Caco-2 (cell line): ENCODE measurements at places on chromosomes 4 and X.

DNA sequence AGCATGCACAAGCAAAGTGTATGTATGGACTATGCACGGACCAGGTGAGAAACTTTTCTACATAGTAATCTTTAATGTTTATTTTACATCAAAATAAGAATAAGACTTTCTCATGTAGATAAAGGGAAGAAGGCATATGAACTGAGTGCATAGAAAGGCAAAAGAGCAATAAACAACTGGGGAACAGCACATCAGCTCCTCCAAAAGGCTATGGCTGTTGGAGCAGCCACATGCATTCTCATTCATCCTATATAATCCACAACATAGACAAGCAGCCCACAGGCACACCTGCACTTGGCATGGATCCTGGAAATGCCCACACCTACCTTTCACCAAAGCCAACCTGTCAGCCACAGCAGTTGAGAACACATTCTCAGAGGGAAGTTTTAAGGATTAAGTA, 586.9 kb upstream of the INTU start:
- DNase-seq, result no peak

DNA sequence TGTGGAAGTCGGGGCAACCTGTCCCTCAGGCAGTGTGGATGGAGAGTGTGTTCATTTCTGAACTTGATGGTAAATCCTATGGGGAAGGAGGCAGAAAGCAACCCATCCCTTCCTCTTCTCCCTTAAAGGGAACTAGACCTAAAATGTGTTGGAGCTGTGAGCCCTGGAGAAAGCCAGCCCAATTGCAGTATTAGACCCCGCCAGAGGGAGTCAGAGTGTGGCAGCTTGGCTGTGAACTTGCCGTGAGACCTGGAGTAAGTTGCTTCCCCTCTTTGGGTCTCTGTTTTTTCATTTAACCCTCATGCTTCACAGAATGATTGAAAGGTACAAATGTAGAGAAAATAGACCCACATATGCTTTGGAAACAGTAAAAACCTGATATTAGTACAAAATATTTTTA, 108.7 kb upstream of the PAK3 start:
- DNase-seq, result no peak

GRCh38 chr4:99815597-99816011, 1.0 kb upstream of the DAPP1 start:
- DNase-seq, result no peak

GRCh38 chrX:43866423-43866822, 15.8 kb downstream of the MAOB start:
- no peak for DNase-seq

GRCh38 chr4:134375775-134376174, 174.2 kb upstream of the PABPC4L start:
- DNase-seq, result no peak

DNA sequence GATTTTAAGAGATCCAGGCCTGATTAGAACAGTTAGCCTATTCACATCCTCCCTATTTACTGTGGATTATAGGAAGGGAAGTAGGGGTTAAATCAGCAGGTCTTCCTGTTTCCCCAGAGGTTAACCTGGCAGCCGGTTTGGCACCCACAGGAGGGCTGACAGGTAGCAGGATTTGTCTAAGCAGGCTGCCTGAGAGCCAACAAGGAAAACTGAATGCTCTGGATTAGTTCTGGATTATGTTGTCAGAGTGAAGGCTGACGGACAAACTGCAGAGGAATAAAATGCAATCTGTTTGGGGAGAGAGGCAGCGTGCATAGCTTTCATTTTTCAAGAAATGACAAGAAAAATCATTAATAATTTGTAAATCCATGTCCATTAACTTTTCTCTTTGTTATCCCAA, 397.1 kb upstream of the FAM241A start:
- no peak for DNase-seq

DNA sequence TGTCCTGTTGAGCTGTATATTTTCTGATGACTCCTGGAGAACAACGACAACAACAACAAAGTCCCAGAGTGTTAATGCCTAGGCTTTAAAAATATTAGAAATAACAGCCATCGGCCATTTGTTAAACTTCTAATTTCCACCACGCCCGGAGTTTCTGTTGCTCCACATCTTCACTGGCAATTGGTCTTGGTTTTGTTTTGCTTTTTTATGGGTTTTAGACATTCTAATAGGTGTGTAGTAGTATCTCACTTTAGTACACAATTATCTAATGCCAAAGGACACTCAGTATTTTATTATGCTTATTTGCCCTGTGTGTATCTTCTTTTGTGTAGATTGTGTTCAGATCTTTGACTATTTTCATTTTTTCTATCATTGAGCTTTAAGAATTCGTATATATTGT, 5.0 kb downstream of the MAGEA12 start:
- no peak for DNase-seq
